ENCODE measurements at places on chromosomes 7 and 10. TPM values are rescaled to one million over a fixed set of nuclear protein-coding genes. Genes with fewer than 3 reads are reported as not detected.

DNA sequence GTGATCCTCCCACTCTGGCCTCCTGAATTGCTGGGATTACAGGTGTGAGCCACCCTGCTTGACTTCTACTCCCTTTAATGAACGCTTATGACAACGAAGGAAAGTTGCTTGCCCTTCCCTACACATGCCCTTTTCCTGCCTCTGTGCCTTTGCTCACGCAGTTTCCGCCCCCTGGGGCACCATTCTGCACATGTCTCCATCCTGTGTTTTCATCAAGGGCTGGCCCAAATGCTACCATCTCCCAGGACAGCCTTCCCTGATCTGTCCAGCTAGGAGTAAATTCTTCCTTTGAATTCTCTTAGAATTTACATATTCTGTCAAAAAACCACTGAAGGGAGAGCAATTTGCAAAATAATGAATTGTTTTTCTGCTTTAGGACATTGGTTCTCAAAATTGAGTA is 50.0 kb upstream of the KMT2C start:
- no peak overlapping the region for H3K27ac ChIP-seq
- DNase-seq: no peak

- H3K4me1 ChIP-seq: no peaks in the 10 kb centered on the region
- H3K27ac ChIP-seq: no peak overlapping the region
- no peaks in the 10 kb centered on the region for H3K27me3 ChIP-seq
- DNase-seq: no peak
- no peak overlapping the region for H3K4me3 ChIP-seq
- no peaks in the 10 kb centered on the region for H3K36me3 ChIP-seq
These were observed 51.3 kb downstream of the VKORC1L1 start for GRCh38 chr7:65924193-65924592.

GRCh38 chr10:6607778-6608177 is 27.7 kb upstream of the PRKCQ start:
- H3K36me3 ChIP-seq: peaks cover 8% of the 10 kb centered on the region
- no peak for DNase-seq
- peaks cover 24% of the 10 kb centered on the region for H3K4me1 ChIP-seq
- no peaks in the 10 kb centered on the region for H3K27me3 ChIP-seq
- peak overlapping the region; percentile 59 for H3K27ac ChIP-seq

- H3K27ac ChIP-seq: no peak overlapping the region
- H3K27me3 ChIP-seq: no peaks in the 10 kb centered on the region
- no peak overlapping the region for H3K4me3 ChIP-seq
- DNase-seq: no peak
- H3K4me1 ChIP-seq: no peaks in the 10 kb centered on the region
These were observed 35.3 kb downstream of the COG5 start for GRCh38 chr7:107528461-107528860.

DNA sequence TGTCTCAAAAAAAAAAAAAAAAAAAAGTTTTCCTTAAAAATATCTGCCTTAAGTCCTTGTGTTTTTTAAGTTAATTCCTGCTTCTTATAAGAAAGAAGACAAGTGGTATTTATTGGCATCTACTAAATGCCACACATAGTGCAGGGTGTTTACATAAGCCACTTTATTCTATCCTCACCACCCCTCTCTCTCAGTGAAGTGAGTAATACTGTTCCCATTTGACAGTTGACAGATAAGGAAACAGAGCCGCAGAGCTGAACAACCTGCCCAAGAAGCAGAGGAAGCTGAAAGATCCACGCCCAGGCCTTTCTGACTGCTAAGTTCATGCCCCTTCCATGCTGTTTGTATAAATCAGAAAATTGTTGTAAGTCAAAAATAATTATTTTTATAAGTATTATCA is 54.1 kb downstream of the ABLIM1 start:
- no peak overlapping the region for H3K4me3 ChIP-seq
- no peaks in the 10 kb centered on the region for H3K36me3 ChIP-seq
- no peak for DNase-seq
- no peaks in the 10 kb centered on the region for H3K4me1 ChIP-seq
- no peak overlapping the region for H3K27ac ChIP-seq
- H3K27me3 ChIP-seq: no peaks in the 10 kb centered on the region

The ANKRD30A gene
- not detected for total RNA-seq

The ADAMTS14 gene
- 0.10 TPM for total RNA-seq

The UFSP1 gene
- total RNA-seq: 11.1 TPM

Measured in naive thymus-derived CD4-positive, alpha-beta T cell (primary cell).